ENCODE measurements at places on chromosomes 5 and 9.

- DNase-seq = no peak
Measured at GRCh38 chr9:109990541-109990940, 210.5 kb downstream of the PALM2AKAP2 start.

DNA sequence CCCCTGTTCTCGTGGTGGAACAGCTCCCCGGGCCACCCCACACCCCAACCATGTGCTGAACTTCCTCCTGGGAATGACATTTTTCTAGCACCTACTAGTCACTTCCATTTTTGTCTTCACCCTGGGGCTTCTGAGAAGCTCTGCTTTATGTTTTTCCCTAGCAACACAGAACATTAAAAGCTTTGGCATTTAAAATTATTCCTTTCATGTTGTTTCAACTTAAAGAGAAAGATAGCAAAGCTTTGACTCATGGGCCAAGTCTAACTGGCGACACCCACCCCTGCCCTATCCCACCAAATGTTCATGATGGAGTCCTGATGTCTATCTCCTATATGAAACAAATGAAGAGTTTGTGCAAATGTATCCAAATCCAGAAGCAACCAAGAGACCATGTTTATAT is 22.4 kb downstream of the BOD1 start:
- DNase-seq = no peak

GRCh38 chr9:20407013-20407412 is 215.3 kb downstream of the MLLT3 start:
- no peak for DNase-seq

DNA sequence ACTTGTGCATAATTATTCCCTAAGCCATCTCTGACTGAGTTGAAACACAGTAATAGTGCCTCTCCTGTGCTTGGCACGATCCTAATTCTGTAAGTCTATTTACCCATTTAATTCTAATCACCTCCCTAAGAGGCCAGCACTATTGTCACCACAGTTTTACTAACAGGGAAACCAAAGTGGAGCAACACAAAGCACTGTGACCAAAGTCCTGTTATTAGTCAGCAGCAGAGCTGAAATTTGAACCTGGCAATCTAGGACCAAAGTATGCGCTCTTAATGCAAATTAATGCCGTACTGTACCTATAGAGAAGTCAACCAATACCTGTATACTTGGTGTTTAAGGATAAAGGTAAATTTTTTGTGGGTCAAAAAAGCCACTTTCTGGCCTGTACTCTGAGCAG is 77.1 kb upstream of the CNTLN start:
- DNase-seq = no peak

GRCh38 chr5:27962198-27962597 is 923.8 kb upstream of the CDH9 start:
- DNase-seq = no peak

DNA sequence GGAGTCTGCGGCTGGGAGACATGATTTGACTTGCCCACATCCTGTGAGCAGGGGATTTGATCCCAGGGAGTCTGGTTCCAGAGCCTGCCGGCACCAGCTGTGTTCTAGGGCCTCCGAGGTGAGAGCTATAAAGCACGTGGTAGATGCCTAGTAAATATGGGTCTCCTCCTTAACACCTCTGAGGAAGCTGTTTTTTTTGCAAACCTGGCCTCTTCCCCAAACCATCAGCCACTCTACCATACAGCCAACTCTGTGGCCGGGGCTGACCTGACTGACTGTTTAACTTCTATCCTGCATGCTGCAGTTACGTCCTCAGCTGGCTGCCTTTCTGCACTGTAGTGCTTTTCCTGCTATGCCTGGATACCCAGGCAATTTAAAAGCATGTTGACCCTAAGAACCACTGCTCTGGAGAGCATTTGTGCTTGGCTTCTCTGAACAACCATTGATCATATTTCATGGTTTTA is 220.5 kb downstream of the SLIT3 start:
- no peak for DNase-seq

DNA sequence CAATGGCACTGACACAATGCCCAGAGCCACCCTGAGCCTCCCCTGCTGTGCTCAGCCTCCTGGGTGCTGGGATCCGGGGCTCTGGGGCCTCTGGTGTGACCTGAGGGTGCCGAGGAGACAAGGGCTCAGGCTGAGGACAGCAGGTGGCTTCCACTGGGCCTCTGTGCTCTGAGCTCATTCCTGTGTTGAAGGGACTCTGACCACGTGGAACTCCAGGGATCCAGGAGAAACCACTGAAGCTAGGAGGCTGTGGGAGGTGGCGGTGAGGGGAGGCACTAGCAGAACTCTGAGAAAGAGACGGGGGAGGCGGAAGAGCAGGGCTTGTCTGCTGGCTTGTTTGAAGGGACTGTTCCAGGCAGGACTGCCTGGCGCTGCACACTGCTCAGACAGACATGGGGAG is 318.7 kb upstream of the IRX1 start:
- no peak for DNase-seq

GRCh38 chr5:68285851-68286611 is 70.5 kb downstream of the PIK3R1 start:
- no peak for DNase-seq

DNA sequence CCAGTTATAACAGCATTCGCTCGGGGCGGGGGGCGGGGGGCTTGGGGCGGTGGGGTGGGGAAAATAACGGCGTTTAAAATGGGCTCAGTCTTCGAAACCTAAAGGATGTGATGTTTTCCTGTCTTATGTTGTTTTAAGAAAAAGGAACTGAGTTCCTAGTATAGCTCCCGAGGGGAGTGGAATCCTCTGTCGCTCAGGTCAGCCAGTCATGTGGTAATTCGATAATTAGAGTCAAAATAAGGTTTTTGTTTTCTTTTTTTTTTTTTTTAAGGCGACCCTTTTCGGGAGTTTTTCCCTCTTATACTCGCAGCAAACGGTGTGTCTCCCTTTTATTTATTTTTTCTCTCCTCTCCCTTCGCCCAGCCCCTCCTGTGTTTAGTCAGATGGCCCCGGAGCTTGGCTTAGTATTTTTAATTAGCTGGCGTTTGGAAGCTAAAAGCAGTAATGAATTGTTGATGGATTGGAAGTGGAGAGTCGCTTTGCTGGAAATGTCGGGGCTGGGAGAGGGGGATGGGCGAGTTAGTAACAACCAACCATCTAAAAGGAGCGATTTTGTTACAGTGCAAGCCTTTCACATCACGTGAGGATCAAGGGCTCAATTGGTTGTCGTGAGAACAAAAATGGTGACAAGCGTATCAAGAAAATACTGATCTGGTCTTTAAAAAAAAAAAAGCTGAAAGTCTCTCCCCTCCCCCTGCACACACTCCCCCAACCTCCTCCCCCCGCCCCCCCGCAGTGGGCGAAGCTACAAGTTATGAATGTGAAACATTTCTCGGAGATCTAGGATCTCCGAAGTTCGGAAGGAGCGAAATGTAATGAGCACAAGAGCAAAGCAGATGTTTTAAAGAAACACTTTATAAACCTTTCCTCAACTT is 714 bp upstream of the ZNF608 start:
- DNase-seq = no peak

DNA sequence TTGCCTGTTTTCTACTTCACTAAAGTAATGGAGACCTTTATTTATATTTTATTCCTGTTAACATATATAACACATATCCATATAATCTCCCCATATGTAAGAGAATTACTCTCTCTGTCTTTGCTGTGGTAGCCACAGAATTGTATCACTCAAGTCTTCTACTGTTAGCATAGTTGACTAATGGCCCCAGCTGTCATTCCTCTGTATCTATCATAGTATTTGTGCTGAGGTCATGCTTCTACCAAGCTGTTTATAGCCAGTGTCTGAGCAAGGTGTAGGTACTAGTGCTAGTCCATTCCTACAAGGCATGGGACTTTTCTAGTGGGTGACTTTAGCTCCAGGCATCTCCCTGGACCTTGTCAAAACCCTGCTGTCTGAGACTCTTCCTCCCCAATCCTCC is 244.1 kb downstream of the KIAA0825 start:
- DNase-seq = no peak

- no peak for DNase-seq
Measured at GRCh38 chr9:126681336-126681735, 67.6 kb downstream of the LMX1B start.

DNA sequence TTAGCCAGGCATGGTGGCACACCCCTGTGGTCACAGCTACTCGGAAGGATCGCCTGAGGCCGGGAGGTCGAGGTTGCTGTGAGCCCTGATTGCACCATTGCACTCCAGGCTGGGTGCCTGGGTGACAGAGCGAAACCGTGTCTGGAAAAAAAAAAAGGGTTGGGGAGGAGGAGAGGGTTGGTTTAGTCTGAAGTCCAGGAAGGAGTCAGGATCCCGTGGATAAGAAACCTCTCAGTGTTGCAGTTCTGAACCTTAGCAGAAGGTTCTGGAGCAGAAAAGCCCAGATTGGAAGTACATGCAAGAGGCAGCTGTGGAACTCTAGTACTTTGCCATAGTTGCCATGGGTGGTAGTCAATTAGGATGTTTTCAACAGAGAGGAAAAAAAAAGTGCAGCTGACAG is 125.2 kb upstream of the CPEB4 start:
- no peak for DNase-seq

GRCh38 chr9:88745276-88746001 is 210.5 kb downstream of the NXNL2 start:
- DNase-seq = no peak

GRCh38 chr5:72355706-72356299 is 35.6 kb downstream of the PTCD2 start:
- no peak for DNase-seq

DNA sequence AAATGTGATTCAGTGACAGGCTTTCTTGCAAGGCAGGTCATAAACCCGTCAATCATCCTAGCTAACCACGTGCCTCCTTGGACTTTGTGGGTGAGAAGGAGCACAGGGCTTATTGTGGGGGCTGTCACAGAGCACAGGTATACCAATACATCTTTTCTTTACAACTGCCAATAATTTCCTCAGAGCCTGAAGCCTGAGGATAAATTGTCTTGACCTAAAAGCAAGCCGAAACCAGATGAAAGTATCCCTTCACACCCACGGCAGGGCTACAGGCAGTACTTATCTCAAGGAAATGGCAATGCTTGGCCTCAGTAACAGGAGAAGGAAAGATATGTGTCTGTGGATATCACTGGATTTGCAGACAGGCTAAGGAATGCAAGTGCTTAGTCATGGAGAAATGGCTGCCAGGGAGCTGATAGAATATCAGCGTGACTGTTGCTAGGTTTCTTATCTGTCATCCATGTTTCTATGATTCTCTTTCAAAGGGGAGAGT is 90.3 kb upstream of the ZNF366 start:
- DNase-seq = no peak

DNA sequence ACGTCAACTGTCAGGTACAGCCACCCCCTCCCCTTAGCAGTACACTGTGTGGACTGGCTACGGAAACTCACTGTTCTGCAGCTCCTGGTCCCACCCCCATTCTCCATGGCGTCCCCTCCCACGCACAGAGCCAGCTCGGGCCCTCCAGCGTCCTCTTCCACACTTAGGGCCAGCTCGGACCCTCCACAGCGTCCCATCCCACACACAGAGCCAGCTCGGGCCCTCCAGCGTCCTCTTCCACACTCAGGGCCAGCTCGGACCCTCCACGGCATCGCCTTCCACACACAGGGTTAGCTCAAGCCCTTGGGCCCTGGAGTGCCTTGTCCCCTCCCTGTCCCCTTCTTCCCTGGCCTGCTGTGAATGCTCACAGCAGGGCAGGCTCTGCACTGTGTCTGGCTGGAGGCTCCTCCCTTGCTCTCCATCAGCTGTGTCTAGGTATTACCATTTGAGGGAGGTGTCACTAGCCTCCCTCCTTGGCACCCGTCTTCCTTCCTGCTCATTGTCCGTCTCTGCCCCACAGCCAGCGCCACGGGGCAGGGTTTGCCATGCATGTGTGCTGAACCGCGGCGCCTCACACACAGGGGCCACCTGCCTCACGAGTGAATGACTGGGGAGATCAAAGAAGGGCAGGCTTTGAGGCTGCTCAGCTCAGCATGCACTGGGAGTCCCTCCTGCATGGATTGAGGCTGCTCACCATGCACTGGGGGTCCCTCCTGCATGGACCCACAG is 78.5 kb upstream of the CACNA1B start:
- DNase-seq = no peak

DNA sequence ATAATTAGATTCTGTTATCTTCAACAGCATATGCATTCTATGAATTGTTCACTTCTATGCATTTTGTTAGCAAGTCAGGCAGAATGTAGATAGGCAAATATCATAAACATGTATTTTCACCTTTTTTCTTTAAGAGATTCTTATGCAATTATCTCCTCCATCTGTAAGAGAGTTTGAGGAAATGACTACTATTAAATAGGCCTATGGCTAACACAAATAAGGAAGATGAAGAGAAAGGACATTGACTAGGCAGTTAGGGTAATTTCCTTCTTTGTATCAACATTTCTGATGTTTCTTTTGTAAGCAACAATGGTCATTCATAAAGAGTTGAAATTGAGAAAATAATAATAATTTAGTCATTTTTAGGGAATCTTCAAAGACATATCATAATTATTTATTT is 145.2 kb upstream of the CDH12 start:
- no peak for DNase-seq

GRCh38 chr9:121376214-121376830 is 6.3 kb upstream of the STOM start:
- no peak for DNase-seq

DNA sequence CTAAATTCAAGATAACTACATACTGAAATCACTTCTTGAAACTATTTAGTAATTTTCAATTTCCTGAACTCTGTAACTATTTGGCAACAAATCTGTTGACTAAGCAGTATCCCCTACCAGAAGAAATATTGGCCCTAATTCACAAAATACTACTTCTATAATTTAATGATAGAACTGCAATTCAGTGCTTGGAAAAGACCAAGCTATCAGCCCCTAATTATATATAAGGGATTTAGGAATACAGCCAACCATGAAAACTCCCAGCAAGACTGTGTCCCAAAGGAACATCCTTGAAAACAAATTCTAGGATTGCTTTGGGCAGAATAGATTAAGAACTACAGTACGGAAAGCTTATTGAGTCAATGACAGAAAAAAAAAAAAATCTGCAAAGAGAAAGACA is 169.2 kb downstream of the RAB3C start:
- no peak for DNase-seq

- no peak for DNase-seq
Measured at GRCh38 chr9:116646661-116647514, 40.2 kb upstream of the TRIM32 start.

GRCh38 chr5:149433524-149434131 is 54.5 kb upstream of the IL17B start:
- DNase-seq = no peak

- peak; percentile 18 for DNase-seq
Measured at GRCh38 chr5:66596636-66597182, 516 bp downstream of the MAST4 start.

DNA sequence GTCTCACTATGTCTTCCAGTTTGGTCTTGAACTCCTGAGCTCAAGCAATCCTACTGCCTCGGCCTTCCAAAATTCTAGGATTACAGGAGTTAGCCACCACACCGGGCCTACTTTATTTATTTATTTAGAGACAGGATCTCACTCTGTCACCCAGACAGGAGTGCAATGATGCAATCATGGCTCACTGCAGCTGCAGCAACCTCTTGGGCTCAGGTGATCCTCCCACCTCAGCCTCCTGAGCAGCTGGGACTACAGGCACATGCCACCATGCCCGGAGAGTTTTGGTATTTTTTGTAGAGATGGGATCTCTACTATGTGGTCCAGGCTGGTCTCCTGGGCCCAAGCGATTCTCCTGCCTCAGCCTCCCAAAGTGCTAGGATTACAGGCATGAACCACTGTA is 32.8 kb downstream of the PHAX start:
- no peak for DNase-seq

- DNase-seq = no peak
Measured at GRCh38 chr5:160207061-160207460, 22.2 kb upstream of the FABP6 start.

GRCh38 chr9:40907657-40908624 is 220.5 kb downstream of the FOXD4L6 start:
- no peak for DNase-seq

GRCh38 chr9:79268806-79269205 is 303.0 kb upstream of the TLE4 start:
- DNase-seq = no peak

GRCh38 chr5:8458038-8458383 is 589.1 kb downstream of the MTRR start:
- no peak for DNase-seq

Measured in activated T-cell treated with anti-CD3 and anti-CD28 coated beads, Interleukin-2, amount 50 U/mL, for 72 hours (primary cell).